Stimulated activated CD4-positive, alpha-beta T cell treated with anti-CD3 and anti-CD28 coated beads, Interleukin-1b, Interleukin-23, amount 100 ng/mL, for 1 hour (primary cell): ENCODE measurements at places on chromosomes 6 and 20.

- no peak for DNase-seq
Measured at GRCh38 chr6:137192821-137193220, 19.4 kb upstream of the IL22RA2 start.

DNA sequence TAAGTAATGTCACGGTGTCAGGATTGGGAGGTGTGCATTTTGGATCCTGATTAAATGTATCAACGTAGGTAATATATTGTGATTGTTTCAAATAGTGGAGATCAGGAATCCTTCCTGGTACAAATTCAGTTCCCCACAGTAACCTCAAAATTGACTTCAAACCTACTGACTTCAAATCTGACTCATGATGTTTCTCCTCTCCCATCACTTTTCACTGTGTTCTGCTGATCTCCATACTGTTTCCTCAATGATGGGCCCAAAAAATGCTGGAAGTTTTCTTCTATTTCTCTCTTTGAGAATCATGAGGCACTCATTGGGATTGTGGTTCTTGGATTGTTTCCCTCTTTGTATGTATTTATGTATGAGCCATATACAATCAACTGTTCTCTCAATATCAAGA, 35.9 kb downstream of the LAMA2 start:
- no peak for DNase-seq

DNA sequence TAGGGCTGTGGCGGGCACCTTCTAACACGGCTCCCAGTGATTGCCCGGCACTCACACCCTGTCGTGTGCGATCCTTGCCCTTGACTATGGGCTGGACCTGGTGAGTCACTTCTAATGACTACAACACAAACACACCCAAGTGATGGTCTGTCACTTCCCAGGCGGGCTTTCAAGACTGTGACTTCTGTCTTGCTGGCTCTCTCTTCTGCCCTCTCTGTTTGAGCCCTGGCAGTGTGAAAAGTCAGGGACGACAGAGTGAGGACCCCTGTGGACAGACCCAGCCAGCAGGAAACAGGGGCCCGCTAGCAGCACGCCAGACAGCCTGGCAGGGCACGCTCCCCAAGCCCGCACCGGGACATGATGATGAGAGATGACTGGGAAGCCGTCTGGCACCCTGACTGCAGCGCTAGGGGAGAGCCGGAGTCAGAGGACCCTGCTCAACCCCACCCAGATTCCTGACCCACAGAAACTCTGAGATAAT, 43.0 kb downstream of the KIF16B start:
- no peak for DNase-seq

DNA sequence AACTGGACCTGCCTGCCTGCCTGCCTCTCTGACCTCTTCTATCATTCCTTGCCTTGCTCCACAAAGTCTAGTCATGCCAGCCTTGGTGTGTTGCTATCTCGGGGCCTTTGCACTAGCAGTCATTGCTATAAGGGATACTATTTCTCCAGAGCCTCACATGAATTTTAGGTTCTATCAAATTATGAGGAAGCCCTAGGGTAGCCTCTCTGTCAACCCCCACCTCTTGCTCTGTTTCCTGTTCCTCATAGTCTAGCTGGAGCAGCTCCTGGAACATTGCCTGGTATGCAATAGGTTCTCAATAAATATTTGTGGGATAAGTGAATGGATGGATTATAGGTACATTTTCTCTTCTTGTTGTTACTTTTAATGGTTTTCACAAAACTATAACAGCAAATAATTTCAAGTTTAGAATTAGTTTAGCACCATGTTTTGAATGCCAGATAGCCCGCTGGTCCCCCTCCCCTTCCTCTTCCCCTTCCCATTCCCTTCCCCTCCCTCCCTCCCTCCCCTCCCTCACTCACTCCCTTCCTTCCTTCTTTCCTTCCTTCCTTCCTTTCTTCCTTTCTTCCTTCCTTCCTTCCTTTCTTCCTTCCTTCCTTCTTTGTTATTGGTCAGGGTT, 46.9 kb upstream of the DTNBP1 start:
- DNase-seq = no peak

GRCh38 chr6:145632971-145633370, 102.3 kb downstream of the EPM2A start:
- DNase-seq = no peak

DNA sequence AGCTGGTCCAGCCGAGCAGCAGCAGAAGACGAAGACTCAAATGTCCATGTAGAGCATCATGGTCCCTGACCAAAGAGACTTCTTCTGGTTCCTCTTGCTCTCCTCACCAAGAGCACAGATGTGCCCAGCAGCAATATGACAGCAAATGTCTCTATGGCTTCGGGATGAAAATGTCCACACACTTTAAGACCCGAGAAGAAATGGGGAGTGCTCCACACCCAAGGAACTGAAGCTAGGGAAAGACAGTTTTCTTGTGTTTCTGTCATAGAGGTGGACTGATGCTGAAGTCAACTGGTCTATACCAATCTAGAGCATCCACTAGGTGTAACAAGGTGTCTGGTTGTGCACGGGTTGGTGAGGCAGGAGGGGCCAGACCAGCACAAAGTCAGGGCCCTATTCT, 4.5 kb upstream of the CPNE1 start:
- no peak for DNase-seq

DNA sequence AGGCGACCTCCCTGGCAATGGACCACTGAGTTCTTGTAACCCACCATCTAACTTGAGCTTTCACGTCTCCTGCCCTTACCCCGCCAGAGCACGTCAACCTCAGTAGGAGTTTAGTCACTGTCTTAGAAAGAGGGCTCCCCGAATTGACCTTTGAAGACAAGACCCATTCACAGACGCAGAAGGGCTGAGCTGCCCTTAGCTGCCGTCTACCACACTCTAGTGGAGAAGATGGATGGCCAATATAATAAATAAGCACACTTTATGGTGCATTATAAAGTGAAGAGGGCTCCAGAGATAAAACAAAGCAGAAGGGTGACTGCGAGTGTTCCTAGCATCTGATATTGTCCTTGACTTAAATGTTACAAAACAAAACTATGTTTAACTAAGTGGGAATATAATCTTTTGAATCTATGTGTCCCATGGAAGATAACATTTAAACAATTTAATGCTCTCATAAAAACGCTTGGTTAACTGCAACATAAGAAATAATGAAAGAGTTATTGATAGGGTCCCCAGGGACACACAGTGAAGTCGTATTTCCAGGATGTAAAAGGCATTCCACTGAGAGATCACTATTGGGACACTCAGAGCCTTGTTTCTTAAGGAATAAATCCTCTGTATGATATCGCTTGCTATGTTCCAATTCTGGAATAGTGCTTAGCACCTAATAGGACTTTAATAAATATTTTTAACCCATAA, 261.1 kb downstream of the THBS2 start:
- no peak for DNase-seq

GRCh38 chr6:109978174-109979032, at the start of gene GPR6:
Gene GPR6, plus strand, starts transcription at chr6:109978311. Its CDS starts 802 bp downstream, at chr6:109979113.
- DNase-seq = peak; percentile 14

DNA sequence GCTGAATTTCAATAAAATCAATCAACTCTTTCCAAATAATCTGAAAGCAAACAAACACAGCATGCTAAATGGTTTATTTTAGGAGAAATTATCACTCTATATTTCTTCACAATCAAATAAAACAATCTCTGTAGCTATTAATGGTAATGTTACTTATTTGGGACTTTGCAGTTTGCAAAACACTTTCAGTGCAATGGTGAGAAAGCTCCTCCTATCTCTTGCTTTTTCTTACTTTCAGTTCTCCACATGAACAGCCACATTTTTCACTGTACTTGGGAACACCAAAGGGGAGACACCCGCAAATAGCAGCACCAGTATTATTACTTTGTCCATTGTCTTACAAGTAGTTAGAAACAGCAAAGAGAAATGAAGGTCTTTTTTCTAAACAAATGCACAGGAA, 92.4 kb downstream of the DST start:
- no peak for DNase-seq

DNA sequence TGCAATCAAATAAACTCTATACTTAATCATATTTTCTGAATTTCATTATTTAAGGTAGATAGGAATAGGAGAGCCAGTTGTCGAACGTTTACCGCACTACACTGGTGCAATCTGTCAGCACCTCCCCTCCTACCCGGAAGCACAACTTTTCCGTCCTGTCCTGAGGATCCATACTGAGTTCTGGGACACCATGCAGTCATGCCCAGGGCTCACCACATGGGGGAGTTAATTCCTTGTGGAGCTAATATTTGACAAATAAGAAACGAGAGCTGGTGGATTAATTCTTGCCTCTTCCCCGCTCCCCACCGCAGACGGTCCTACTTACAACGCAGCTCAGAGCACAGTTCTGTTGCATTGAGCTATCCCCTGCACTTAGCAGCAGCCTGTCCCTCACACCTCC, 107.7 kb upstream of the RALGAPA2 start:
- DNase-seq = no peak

GRCh38 chr20:5590899-5591298, 159.3 kb upstream of the SHLD1 start:
- DNase-seq = no peak

- DNase-seq = no peak
Measured at GRCh38 chr6:84581494-84582259, 182.7 kb downstream of the TBX18 start.

GRCh38 chr6:21615504-21615903, 22.0 kb downstream of the SOX4 start:
- no peak for DNase-seq

DNA sequence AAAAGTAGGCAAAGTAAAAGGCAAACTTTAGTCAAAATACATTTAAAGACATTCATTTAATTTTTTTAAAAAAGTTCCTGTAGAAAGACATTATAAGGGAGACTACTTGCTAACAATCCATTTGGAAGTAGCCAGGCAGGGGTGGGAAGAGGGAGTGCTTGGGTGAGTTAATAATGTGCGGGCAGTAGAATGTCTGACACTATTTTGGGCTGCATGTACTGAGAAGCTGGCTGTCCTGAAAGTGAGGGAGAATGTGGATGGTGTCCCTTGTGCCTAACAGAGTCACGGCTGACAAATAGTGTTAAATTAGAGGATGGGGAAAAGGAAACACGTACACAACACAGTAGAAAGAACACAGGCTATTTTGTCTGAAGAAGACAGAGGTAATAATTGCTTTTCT, 142.5 kb downstream of the LCA5 start:
- DNase-seq = no peak

DNA sequence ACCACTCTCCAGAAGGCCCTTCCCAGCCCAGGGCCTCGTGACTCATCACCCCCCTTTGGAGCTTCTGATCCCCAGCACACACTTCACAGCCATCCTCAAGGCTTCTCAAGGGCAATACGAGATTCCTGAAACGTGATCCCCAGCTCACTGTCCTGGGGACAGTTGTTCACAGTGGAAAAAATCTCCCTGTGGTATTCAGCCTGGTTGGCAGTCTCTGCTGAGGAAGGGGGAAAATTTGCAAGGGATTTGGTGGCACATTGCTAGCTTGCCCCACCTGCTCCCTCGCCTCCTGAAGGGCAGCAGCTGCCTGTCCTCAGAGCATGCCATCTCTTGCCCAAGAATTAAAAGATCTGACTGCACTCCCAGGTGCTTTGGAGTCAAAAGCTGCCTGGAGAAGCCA, 20.7 kb upstream of the PKHD1 start:
- DNase-seq = no peak

GRCh38 chr6:31652925-31653724, 664 bp upstream of the BAG6 start:
- DNase-seq = no peak

DNA sequence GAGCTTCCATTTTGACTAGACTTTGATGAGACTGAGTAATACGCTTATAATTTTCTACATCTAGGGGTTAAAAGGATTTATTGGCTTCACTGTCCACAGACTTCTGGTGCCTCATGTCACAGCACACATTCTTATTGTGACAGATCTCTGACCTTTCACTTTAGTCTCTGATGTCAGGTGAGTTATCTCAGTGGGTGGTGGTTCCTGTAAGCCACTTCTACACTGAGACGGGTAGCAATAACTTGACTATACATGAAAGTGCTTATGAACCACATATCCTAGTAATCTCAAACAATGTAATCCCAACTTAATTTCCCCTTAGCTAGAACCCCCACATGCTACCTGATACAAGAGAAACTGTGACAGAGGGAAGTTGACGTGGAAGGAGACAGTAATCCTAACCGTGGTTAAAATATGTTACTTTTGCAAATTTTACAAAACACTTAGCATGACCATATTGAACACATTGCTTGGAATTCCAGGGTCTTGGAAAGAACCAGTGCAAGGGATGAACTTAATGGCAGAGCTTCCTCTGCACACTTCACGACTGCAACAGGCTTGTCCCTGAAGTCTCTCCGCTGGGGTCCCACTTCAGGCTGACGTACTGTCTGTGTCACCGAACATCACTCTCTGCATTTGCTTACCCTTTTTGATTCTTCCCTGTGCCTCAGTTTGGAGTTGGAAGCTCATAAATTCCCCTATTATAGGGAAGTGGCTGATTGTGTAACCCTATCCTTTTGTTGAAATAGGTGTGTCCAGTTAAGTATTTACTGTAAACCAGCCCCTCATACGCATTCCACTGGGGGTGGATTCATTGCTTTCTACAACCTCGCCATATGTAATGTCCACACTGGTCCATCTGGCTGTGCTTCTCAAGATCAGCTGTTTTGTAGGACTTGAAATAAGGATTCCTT, 6.4 kb upstream of the TRIM40 start:
- no peak for DNase-seq

GRCh38 chr6:168370310-168370991, 50.9 kb upstream of the DACT2 start:
- DNase-seq = peak; percentile 37

DNA sequence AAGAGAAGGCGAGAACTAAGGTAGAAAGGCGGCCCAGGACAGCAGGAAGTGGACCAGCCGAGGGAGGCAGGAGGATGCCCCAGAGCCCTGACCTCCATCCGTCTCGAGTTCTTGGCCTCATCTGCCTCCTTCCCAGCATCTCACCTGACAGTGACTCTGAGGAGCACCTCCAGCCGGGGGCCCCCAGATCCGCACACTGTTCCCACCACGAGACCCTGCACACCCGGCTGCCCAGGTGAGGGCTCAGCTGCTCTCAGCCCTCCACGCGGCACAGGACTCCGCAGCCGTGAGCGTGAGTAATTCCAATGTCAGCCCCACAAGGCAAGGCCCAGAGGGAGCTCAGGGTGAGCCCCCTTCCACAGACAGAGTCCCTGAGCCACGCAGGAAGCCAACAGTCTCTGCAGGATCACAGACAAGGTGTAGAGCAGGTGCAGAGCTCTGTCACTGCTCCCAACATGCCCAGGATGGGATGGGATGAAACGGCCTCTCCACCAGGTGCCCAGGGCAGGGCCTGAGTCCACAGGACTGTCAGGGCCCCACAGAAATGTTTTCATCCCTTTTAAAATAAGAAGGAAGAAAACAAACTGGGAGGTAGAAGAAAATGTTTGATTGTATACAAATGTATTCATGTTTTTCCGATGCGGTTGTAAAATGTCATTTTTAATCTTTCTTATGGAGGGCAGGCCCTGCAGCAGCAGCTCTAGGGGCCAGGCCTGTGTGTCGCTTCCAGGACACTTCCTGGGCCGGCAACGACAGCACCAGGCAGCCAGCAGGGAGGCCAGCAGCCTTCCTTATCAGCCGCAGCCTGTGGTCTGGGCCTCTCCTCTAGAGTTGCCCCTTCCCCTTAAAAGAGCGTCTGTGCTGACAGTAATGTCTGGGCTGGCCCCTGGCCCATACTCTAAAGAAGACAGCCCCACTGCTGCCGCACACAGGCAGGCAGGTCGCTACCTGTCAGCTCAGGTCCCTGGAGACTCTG, 66.9 kb downstream of the DLL1 start:
- DNase-seq = no peak

GRCh38 chr20:44516491-44516890, 5.4 kb downstream of the SERINC3 start:
- no peak for DNase-seq

GRCh38 chr6:20722455-20722854, 188.2 kb downstream of the CDKAL1 start:
- no peak for DNase-seq
